ENCODE measurements at places on chromosomes 1 and 21.

DNA sequence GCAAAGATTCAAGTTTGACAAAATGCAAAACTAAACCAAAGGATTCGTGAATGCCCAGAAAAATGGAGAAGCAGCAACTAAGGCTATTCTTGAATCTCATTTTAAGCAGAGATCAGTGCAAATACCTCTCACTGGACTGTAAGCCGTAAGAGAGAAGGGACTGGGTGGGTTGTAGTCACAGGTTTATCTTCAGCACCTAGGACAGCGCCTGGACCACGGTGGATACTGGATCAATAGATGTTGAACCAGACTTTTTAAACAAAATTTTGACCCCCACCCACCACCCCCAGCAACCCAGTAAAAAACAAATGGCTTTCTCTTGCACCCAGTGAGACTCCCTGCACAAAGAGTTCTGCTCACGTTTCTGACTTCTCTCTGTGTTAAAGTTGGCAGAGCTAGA, 347.1 kb downstream of the AJAP1 start:
- DNase-seq, result no peak

DNA sequence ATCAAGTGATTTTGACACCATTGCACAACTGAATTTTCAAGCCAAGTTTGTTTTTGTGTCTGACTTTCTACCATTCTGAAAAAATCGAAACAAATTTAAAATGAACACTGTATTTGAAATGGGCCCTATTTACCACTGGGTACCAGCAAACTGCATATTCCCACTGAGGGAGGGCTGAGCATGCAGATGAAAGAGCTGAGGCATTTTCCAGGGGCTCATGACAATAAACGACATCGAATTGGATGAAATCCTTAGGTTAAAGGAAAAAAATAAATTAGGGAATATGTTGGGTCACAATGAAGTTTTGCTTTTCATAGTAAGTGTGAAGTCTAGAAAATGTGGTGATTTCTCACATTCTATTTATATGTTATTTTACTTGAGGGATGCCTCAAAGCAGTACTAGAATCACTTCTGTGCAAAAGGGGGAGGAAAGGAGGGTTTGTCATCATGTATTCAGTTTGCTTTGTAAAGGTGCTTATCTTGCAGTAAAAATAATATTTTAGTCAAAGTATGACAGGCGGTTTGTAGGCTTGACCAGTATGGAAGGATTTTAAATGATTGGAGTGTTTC, 11.2 kb downstream of the ZBTB18 start:
- no peak for DNase-seq

DNA sequence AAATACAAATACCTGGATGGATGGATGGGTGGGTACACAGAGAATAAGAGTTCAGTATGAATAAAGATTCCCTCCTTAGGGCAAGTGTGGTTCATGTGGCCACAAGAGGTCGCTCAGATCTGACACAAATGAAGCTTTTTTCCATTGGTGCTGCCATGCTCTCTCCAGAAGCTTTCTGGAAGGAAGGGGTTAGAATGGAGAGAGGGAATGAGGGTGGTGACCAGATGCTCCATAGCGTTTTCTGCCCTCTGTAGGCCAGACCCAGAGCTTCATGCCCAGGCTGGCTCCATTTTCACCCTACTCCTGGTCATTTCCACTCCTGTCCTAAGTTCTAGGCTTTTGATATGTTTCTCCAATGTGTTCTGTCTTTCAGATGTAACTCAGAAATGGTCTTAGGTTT, 3.3 kb upstream of the FCRL6 start:
- no peak for DNase-seq

DNA sequence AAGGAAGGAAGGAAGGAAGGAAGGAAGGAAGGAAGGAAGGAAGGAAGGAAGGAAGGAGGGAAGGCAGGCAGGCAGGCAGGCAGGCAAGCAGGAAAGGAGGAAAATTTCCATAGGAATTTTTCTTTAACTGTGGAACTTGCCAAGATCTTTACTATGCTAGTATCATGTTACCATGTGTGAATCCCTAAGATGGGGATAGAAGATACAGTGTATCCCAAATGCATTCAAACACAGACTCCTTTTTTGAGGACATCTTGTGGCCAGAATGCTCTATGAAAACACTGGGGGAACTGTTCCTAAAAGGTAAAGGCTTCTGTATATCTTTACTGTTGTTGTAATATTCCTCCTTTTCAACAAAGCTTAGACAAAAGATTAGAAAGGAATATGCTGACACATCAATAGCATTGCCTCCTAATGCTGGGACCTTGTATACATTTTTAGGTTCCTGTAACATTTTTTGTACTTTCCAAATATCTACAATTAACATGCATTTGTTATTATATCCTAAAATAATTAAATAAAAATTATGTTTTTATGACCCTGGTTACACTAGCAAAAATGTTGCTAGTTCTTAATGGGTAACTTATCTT, 20.6 kb downstream of the CCDC190 start:
- DNase-seq, result no peak

- DNase-seq, result no peak
Observed at GRCh38 chr1:187045371-187045770, 216.6 kb downstream of the PLA2G4A start.

GRCh38 chr1:6600410-6601048, 2.1 kb downstream of the KLHL21 start:
- no peak for DNase-seq

GRCh38 chr1:185654199-185654951, 79.8 kb upstream of the HMCN1 start:
- DNase-seq, result no peak

DNA sequence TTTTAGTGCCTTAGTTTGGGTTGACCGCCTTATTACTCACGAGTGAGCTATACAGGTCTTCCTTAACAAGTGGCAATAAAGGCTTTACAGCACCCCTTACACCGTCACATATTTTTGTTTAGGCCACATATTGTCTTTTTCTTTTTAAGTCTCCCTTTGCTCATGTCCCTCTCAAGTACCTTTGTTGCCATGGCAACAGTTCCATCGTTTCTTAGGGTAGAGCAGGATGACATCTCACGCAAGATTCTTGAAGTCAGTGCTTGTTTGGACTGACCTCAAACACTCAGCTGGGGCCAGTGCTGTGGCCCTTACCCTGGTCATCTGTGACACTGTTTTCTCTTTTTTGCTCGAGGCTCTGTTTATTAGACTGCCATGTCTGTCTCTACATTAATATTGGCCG, 69.8 kb downstream of the PBX1 start:
- DNase-seq, result no peak

DNA sequence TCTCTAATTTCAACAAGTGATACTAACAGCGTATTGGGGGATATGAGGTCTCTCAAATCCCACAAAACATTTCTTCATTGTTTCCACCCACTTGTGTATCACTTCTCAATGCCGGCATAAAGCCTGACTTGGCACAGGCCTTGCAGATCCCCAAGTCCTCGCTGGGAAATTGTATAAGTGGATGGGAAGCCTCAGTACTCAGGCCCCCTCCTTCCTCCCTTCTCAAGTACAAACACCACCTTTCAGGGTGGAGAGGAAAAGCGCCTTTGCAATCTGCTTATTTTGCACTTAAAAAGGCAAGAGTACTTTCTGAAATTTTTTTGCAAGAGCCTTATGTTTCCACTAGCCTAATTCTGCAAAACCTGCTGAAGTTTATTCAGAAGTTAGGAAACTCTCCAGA, 25.8 kb upstream of the KLHDC8A start:
- no peak for DNase-seq

DNA sequence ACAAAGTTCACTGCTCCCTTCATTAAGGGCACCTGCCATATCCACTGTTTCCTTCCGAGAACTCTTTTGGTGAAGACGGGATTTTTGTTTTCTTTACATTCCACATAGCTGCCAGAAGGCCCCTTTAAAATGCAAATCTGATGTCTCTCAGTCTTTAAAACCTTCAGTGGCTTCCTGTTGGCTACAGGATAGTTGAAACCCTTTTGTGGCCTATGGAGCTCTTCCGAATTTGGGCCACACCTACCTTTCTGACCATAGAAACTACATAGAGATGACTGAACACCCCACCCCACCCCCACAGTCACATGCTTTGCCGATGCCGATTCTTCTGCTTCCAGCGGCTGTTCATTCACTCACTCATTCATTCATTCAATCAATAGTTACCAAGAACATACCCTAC, 502.6 kb downstream of the KIF26B start:
- DNase-seq, result no peak

DNA sequence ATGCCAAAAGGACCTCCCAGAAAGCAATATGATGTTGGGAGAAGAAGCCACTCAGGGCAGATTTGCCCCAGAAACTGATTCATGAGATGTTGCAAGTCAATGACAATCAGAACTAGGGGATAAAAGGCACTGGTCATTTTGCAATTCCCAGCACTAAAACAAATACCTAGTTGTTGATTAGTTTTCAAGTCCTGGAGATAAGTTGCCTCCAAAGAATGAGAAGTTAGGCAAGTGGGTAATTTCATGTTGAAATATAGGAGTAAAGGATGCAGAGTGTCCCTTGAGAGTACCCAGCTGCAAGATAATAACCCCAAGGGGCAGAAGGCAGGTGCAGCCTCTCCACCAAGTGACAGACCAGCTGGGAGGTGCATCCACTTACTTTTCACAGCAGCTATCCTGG, 363.6 kb downstream of the PBX1 start:
- no peak for DNase-seq

GRCh38 chr1:187938092-187938491, 1109.3 kb downstream of the PLA2G4A start:
- DNase-seq, result no peak

- no peak for DNase-seq
Observed at GRCh38 chr1:212618466-212619210, 10.1 kb downstream of the ATF3 start.

DNA sequence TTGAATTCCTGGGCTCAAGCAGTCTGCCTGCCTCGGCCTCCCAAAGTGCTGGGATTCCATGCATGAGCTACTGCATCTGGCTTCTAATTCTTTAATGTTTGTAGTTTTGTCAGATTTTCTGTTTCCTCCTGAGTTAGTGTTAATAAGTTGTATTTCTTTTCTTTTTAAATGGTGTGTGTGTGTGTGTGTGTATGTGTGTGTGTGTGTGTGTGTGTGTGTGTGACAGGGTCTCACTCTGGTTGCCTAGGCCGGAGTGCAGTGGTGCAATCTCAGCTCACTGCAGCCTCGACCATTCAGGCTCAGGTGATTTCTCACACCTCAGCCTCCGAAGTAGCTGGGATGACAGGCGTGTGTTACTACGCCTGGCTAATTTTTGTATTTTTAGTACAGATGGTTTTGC, 50.2 kb downstream of the ADARB1 start:
- DNase-seq, result no peak

DNA sequence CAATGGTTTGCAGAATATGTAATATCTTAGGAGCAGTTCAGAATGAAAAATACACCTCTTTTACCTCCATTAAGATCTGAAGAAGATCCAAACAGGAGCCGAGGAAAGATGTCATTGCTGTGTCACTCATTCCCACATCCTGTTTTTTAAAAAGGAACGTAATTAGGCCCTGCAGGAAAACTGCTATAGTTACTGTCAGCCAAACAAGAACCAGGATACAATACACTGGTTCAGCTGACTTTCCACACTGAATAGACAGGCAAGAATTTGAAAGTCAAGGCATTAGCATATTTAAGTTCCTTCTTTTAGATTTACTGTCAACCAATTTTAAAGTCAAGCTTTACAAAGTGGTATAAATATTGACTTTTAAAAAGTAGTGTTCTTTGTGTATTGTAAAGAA, 63.8 kb downstream of the IARS2 start:
- DNase-seq, result no peak

- no peak for DNase-seq
Observed at GRCh38 chr1:163093169-163093568, 24.0 kb downstream of the RGS4 start.

- DNase-seq, result peak; percentile 57
Observed at GRCh38 chr1:41357451-41358101, 3.7 kb upstream of the FOXO6 start.

DNA sequence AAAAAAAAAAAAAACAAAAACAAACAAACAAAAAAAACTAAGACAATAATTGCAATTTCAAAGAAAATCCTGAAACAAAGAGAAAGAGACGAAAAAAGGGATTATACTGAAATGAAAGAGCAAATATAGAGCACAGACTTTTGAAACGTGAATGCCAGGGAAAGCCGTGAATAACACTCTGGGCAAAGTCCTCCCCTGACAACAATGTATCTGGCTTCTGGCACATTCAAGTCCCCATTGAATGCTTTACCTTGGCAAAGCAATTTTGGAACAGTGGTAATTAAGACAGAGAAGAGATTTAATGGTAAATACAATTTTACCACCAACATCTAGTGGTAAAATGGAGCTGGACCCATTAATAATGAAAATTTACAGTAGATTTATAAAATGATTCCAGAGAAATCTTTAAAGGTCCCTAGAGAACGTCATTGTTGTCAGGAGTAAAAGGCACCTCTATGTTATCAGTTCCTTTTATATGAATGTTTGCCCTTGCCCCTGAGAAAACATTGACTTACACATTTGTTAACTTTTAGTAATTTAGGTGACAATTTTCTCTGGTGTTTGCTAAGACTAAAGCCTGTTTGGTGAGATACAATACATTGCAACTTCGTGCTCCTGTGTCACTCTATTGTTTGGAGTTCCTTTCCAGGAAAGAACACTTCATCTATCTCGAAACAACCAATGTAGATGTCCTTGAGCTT, 89.7 kb downstream of the GREM2 start:
- no peak for DNase-seq

DNA sequence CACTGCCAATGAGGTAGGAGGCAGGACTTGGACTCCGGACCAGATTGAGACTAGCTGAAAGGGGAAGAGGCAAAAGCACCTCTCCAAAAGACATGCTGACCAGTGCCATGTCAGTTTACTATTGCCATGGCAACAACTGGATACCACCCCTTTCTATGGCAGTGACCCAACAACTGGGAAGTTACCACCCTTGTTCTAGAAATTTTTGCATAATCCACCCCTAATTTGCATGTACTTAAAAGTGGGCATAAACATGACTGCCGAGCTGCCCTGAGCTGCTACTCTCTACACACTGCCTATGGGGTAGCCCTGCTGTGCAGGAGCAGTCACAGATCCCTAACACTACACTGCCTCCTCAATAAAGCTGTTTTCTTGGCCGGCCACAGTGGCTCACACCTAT, 19.0 kb upstream of the SLC6A9 start:
- DNase-seq, result no peak

DNA sequence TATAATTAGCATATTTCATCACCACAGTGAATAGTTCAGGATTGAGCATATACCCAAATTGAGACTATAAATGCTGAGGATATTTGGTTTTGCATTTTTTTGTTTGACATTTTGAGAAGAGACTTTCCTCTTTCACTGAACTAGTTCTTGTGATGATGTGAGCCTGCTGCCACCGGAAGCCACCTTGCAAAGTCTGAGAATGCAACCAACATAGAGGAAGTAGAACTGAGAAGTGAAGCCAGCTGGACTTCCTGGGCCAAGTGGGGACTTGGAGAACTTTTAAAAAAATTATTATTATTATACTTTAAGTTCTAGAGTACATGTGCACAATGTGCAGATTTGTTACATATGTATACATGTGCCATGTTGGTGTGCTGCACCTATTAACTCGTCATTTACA, 102.3 kb downstream of the RPE65 start:
- no peak for DNase-seq
